ENCODE measurements at places on chromosomes 3 and 15.

DNA sequence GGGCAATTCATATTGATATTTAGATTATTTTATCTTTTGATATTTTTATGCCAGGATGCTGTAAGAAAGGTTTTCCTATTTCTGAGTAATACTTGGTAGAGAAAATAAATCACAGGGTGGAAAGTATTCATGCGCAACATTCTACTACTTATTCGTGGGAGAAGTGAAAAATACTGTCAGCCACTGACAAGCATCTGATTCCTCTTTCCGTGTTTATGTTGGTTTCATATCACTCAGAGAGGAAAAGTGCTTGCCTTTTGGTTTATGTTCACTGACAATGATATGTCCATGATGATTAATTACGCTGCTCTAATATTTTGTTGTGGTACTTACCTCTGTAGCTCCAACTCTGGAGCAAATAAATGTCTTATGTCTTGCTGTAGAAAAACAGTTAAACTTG lies 429.4 kb downstream of the EDEM1 start:
- DNase-seq = no peak

- no peak for DNase-seq
Measured at GRCh38 chr3:64179249-64179648, 46.0 kb downstream of the PRICKLE2 start.

DNA sequence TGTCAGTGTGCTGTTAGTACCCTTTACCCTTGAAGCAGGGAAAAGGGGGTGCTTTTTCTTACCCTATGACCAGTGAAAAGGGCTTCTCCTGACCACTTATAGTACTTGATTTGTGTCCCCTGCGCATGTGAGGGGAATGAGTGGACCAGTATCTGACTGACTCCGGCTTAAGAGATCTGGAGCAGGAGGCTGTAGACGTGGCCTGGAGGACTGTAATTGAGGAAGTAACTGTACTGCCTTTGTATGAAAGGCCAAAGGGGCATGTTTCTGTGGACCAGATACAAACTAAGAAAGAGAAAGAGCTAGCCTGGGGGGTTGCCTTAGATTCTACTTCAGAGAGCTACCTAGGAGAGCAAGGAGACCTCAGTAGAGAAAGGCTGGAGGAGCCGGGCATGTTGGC lies 89.9 kb upstream of the TBL1XR1 start:
- DNase-seq = no peak

DNA sequence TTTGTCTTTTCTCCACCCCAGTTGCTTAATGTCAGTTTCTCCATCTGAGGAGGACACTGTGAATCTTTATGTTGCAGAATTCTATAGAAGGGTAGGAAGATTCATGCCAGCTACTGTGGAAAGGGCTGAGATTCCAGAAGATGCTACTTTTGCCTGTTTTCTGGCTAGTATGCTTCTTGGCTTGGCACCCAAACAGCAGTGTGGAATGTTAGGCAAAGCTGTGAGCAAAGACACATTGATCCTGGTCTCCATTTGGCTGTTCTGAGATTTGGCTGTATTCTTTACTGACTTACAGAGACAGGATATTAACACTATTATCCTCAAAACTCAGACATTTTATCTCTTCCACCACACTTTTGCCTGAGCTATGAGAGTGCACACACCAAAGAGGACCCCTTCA lies 39.3 kb downstream of the PDHB start:
- no peak for DNase-seq

GRCh38 chr15:62988701-62989100 lies 53.8 kb upstream of the TPM1 start:
- no peak for DNase-seq

GRCh38 chr3:59234884-59235633 lies 185.2 kb upstream of the CFAP20DC start:
- DNase-seq = no peak

- DNase-seq = no peak
Measured at GRCh38 chr3:18841422-18842343, 306.6 kb upstream of the KCNH8 start.

- no peak for DNase-seq
Measured at GRCh38 chr3:147369661-147370123, 36.7 kb downstream of the ZIC4 start.

- no peak for DNase-seq
Measured at GRCh38 chr3:53618524-53618906, 124.1 kb downstream of the CACNA1D start.

DNA sequence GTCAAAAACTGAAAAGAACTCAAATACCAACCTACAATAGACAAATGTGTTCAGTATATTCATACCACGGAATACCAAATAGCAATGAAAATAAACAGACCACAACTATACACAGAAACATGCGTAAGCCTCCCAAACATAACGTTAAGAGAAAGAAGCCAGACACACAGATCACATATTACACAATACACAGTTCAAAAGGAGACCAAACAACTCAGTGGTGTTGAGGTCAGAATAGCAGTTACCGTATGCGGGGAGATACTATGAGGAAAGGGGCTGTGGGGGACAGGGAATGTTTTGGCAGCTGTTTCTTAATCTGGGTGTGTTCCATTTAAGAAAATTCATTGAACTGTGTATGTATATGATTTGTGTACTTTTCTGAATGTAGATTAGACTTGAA lies 6.6 kb downstream of the OSBPL10 start:
- DNase-seq = no peak

- DNase-seq = no peak
Measured at GRCh38 chr3:185052631-185053030, 100.2 kb downstream of the C3orf70 start.

GRCh38 chr15:90594301-90594738 lies 64.6 kb downstream of the CRTC3 start:
- peak; percentile 87 for DNase-seq

DNA sequence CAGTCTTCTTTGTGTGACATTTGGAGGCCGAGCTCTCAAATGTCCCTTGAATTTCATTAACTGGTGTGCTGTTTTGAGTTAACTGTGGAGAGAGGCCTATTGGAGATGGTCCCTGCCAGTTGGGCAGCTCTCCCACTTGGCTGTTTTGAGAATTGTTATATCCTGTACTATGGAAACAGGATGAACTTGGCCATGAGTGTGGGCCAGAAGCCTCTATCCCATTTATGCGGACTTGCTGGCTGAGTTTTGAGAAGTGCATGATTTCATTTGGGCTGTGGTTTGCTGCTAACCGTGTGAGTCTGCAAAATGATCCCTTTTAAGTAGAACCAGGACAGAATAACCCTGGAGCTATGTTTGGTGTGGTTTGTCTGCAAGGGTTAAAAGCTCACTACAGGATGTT lies 366.0 kb downstream of the PTPRG start:
- no peak for DNase-seq

DNA sequence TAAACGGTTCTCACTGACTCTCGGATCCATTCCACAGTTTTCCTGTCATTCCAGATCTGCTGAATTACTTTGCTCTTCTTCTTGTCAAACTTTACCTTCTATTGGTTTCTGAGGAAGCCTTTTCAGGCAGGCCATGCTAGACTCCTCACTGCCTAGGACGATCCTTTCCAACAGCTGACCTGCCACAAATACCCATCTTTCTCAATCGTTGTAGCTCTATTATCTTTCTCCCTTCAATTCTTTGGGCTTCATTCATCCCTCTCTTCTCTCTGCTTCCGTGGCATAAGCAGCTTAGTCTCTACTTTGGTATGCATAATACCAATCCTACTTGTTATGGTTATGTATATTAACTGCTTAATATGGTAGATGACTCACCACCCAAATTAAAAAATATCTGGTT lies 421.8 kb downstream of the NLGN1 start:
- no peak for DNase-seq

DNA sequence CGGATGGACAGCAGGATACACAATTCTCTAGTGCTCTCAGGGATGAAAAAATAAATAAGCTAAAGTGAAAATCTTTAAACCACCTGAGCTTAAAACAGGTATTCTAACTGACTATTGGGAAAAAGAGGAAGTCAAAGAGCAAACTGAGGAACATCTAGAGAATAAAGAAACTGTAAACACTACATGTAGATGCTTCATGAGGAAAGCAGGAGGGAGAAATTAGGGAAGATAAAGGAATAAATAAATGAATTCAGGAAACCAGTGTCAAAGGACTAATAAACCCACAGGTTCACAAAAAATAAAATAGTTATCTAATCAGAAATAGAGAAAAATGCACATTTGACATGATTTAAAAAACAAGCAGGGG lies 525 bp upstream of the MCCC1 start:
- no peak for DNase-seq

- DNase-seq = no peak
Measured at GRCh38 chr3:88312256-88312655, 162.5 kb downstream of the C3orf38 start.

- DNase-seq = no peak
Measured at GRCh38 chr3:153069598-153070510, 92.2 kb upstream of the RAP2B start.

- DNase-seq = no peak
Measured at GRCh38 chr3:52874160-52874701, 23.1 kb downstream of the STIMATE start.

DNA sequence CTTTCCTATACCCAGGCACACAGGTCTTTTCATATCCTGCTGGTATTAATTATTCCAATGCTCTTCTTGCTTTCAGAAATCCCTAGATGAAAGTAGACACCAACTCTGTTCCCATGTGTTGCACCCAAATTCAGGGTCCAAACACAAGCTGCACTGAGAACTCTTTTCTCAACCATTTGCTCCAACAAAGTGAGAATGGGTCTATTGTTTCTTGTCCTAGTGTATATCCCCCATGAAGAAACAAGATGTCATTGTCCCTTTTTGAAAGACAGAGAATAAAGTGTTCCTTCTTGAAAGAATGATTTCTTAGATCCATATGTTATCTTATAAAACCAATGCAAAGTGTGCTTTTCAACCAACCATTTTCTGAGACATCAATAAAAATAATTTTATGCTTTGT lies 353.7 kb downstream of the CNTN6 start:
- no peak for DNase-seq

- DNase-seq = no peak
Measured at GRCh38 chr3:48797626-48798025, 50.0 kb downstream of the PRKAR2A start.

GRCh38 chr3:172511783-172512762 lies 11.2 kb downstream of the TNFSF10 start:
- peak; percentile 84 for DNase-seq

DNA sequence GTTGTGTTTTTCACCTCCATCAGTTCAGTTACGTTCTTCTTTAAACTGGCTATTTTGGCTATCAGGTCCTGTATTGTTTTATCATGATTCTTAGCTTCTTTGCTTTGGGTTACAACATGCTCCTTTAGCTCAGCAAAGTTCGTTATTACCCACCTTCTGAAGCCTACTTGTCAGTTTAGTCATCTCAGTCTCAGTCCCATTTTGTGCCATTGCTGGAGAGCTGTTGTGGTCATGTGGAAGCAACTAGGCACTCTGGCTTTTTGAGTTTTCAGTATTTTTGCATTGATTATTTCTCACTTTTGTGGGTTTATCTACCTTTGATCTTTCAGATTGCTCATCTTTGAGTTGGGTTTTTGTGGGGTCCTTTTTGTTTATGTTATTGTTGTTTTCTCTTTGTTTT lies 151.3 kb downstream of the CFAP20DC start:
- DNase-seq = no peak

DNA sequence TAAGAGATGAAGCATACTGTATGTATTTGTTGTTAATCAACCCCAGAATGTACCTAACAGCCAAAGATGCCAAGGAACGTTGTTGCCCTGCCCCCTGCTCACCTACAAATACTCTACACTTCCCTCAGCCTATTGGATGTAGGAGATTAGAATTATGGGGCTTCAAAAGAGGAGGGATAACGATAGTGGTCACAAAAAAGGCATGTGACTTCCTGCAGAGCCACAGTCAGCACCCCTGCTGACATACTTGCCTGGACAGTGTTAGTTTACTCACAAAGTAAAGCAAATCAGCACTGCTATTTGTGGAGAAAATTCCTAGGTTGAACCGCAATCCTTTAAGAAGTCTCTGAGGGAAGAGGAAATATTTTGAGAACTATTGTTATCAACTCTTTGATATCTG lies 37.9 kb downstream of the PARP15 start:
- no peak for DNase-seq

- no peak for DNase-seq
Measured at GRCh38 chr3:101629219-101629618, 47.7 kb downstream of the ZBTB11 start.

DNA sequence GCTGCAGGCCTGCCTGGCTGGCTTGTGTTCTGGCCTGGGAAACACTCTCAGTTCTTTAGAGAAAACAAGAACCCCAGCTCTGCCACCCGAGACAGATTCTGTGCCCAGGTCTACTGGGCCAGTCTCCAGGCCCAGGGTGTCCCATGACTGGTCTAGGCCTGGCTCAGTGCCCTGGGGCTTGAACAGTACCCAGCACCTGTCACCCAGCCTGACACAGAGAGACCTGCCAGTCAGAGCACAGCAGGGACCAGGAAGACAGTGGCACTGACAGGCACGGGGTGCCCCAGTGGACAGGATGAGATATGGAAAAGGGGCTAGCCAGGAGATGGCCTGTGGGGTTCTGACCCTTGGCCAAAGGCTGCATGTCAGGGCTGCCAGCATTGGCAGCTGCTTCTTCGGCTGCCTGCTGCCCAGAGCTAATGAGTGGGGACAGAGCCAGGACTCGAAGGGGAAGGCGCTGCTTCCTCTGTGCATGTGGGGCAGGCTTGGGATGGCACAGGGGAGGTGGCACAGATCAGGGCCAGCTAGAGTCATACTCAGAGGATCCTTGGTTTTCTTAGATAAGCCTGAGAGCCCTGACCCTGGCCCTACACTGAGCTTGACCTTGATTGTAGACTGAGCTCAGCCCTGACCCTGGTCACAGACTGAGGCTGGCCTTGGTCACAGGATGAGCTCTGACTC lies 15.1 kb downstream of the CCDC33 start:
- no peak for DNase-seq

DNA sequence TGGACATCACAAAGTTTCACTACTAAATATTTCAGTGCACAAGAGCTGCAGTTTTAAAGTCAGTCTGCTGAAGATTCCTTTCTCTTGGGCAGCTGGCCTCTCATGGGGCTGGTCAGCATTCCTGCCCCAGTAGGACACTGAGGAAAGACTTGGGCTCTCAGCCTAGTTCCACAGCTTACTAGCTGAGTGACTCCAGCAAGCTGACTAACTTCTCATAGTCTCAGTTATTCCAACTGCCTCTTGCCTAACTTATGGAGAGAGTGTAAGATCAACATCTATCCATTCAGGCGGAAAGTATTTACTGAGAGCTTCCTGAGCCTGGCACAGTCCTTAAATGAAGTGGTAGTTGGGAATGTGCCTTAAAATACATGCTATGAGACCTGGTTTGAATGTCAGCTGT lies 27.0 kb downstream of the TM4SF4 start:
- no peak for DNase-seq

- DNase-seq = no peak
Measured at GRCh38 chr15:51283026-51283425, 55.4 kb downstream of the CYP19A1 start.

GRCh38 chr15:65790694-65791334 lies 1.3 kb downstream of the DENND4A start:
- DNase-seq = no peak

- DNase-seq = no peak
Measured at GRCh38 chr3:138033202-138033691, 23.3 kb downstream of the CLDN18 start.

GRCh38 chr3:33008282-33008681 lies 56.8 kb downstream of the CCR4 start:
- no peak for DNase-seq
